Spinal cord (tissue), 10 donors: ENCODE measurements at places on chromosomes 7 and 10. TPM values are rescaled to one million over a fixed set of nuclear protein-coding genes. Genes with fewer than 3 reads are reported as not detected.
A peak's percentile ranks its signal among the peaks of the same experiment; 100 is the strongest.

DNA sequence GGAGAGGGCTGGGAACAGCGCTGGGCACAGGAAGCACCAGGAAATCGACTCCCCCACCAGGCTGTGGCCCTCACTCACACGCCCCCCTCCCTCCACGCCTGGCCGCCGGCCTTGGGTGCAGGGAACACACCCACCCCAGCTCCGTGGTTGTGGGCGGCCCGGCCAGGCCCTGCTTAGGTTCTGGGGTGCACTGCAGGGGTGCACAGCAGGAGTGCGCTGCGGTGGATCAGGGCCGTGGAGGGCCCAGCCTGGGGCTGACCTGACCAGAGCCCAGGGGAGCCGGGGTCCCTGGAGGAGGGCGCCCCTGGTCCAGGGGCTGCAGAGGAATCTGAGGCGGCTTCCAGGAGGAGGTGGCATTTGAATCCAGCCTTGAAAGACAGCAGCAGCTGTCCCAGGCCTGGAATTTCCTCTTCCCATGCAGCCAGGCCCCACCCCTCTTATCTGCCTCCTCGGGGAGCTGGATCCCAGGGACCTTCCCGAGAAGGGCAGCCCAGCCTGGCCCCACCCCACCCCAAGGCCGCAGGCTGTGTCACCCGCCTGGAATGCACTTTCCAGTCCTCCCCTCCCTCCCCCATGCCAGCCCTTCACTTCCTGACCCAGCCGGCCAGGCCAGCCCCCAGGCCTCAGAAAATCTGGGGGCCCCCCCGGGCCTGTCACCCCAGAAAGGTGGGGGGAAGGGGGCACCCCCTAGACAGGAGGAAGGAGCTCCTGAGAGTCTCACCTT lies 18.4 kb upstream of the PDGFA start:
- peaks cover 17% of the 10 kb centered on the region for H3K36me3 ChIP-seq
- no peak for DNase-seq
- H3K27me3 ChIP-seq, result no peaks in the 10 kb centered on the region

- H3K27ac ChIP-seq, result no peak overlapping the region
- DNase-seq, result no peak
- H3K27me3 ChIP-seq, result no peaks in the 10 kb centered on the region
- no peaks in the 10 kb centered on the region for H3K4me1 ChIP-seq
- H3K4me3 ChIP-seq, result no peak overlapping the region
These were observed 26.0 kb downstream of the BNIP3 start for GRCh38 chr10:131955591-131956340.

DNA sequence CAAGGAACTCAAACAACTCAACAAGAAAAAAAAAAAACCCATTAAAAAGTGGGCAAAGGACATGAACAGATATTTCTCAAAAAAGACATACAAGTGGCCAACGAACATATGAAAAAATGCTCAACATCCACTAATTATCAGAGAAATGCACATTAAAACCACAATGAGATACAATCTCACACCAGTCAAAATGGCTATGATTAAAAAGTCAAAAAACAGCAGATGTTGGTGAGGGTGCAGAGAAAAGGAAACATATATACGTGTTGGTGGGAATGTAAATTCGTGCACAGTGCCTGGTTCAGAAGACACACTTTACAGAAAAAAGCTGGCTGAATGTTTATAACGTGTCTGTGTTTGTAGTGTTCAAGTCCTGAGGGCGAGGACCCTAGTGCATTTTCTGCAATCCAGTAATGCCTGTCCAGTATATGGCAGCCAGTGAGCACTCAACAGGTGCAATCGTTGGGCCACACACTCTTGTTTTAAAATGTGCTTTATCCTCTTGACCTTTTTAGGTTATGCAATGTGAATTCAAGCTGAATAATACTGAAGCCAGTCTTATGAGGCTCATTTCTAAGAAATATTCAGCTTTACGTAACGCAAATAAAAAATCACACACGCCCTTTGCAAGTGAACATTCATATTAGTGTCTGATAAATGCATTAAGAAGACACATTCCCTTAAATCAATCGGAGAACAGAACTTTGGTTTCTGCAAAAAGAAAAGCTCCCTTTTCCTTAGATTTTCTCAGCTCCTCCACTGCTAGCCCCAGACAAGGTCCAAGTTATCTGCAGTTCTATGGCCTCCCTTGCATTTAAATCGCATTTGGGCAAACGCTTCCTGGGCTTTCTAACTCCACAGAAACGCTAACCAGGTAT lies 813 bp upstream of the MTURN start:
- peaks cover 12% of the 10 kb centered on the region for H3K4me1 ChIP-seq
- H3K27me3 ChIP-seq, result no peaks in the 10 kb centered on the region
- peak overlapping the region; percentile 64 for H3K27ac ChIP-seq
- H3K4me3 ChIP-seq, result peak overlapping the region; percentile 52

GRCh38 chr7:101162551-101163278 lies 2.7 kb downstream of the VGF start:
- no peak overlapping the region for H3K27ac ChIP-seq
- H3K4me3 ChIP-seq, result no peak overlapping the region
- H3K36me3 ChIP-seq, result peaks cover 32% of the 10 kb centered on the region
- H3K4me1 ChIP-seq, result peaks cover 48% of the 10 kb centered on the region
- DNase-seq, result peak; percentile 89

DNA sequence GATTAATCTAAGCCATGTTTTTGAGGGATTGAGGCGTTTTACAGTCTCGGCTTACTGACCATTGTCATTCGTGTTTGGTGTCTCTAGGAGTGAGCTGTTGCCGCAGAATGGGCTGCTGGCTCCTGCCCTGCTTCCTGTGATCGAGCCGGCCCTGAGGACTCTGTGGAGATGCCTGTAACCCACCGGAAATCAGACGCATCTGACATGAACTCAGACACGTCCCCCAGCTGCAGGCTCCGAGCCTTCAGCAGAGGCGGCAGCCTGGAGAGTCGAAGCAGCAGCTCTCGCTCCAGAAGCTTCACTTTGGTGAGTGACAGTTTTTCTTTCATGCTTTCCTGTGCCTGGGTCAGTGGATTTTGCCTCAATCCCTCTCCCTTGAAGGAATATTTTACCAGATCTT lies 28.8 kb downstream of the PROSER2 start:
- no peak overlapping the region for H3K4me3 ChIP-seq
- H3K27me3 ChIP-seq, result no peaks in the 10 kb centered on the region
- DNase-seq, result no peak
- no peaks in the 10 kb centered on the region for H3K4me1 ChIP-seq
- H3K36me3 ChIP-seq, result no peaks in the 10 kb centered on the region

DNA sequence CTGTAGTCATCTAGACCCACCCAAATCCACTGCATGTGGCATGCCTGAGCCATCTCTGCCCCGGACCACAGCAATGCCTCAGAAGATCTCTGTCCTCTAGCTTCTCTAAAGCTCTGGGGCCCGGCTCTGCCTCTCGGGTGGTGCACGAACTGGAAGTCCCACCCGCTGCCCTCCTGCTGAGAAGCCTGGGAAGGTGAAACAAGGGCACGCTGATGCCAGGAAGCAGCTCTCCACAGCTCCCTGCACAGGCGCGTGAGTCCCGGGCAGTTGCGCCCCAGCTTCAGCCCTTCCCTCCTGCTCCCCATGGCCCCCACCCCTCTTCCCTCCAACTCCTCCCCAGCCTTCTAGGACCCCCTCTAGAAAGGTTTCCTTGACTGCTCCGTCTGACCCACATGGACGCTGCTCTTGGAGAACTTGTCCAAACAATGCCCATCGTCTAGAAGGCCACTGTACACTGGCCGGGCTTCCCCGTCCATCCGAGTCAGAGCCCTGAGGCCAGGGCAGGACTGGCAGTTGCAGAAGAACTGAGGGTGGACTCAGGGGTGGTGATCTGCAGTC lies 12.8 kb downstream of the KCNH2 start:
- no peaks in the 10 kb centered on the region for H3K27me3 ChIP-seq
- no peak for DNase-seq
- H3K4me3 ChIP-seq, result no peak overlapping the region
- H3K27ac ChIP-seq, result no peak overlapping the region

GRCh38 chr10:132482090-132482800 lies 55.3 kb upstream of the INPP5A start:
- no peak for DNase-seq
- H3K4me3 ChIP-seq, result no peak overlapping the region
- peaks cover 20% of the 10 kb centered on the region for H3K4me1 ChIP-seq
- peak overlapping the region; percentile 96 for H3K27ac ChIP-seq

DNA sequence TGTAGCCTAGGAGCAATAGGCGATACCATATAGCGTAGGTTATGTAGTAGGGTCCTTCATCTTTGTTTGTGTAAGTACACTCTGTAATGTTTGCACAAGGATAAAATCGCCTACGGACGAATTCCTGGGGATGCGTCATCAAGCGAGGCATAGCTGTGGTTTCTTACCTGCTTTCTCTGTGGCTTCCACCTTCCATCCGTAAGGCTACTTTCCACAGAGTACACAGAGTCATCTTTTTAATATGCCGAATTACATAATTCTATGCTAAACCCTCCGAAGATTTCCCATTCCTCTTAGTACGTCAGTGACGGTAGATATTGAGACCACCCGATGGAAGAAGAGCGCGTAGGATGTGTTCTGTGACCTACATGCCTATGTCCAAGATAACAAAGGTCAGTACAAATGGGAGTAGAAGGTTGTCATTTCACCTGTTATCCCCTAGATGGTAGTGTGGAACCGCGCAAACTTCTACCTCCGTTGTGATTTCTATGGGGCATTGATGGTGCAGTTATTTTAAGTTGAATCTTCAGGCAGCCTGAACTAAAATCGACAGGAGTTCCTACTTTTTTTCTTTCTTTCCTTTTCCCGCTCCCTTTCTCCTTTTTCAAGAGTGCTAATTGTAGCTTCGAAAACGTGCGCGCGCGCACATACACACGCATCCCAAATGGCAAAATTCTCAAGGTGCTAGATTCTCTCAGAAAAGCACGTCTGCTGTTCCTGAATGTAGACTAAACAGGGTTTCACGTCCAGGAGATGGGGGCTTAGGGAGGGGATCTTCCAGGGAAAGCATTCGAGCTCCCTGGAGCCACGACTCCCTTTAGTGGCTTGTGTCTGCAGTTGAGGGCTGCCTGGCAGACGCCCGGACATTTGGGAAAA lies 111.7 kb upstream of the MBL2 start:
- peaks cover 7% of the 10 kb centered on the region for H3K4me1 ChIP-seq
- no peak overlapping the region for H3K27ac ChIP-seq
- no peaks in the 10 kb centered on the region for H3K27me3 ChIP-seq
- DNase-seq, result peak; percentile 68
- H3K4me3 ChIP-seq, result peak overlapping the region; percentile 19
- H3K36me3 ChIP-seq, result no peaks in the 10 kb centered on the region

- no peak overlapping the region for H3K27ac ChIP-seq
- peaks cover 3% of the 10 kb centered on the region for H3K36me3 ChIP-seq
- H3K4me3 ChIP-seq, result no peak overlapping the region
These were observed 119.2 kb downstream of the ANK3 start for GRCh38 chr10:60270426-60270825.

- no peak overlapping the region for H3K4me3 ChIP-seq
- H3K36me3 ChIP-seq, result peaks cover 9% of the 10 kb centered on the region
These were observed 46.0 kb downstream of the LCOR start for GRCh38 chr10:96878057-96878456.

GRCh38 chr10:91006752-91007346 lies 86.0 kb upstream of the ANKRD1 start:
- DNase-seq, result no peak
- peak overlapping the region; percentile 25 for H3K27ac ChIP-seq
- no peak overlapping the region for H3K4me3 ChIP-seq

- no peaks in the 10 kb centered on the region for H3K36me3 ChIP-seq
- DNase-seq, result no peak
- H3K4me3 ChIP-seq, result no peak overlapping the region
- H3K27ac ChIP-seq, result no peak overlapping the region
- H3K4me1 ChIP-seq, result peaks cover 7% of the 10 kb centered on the region
These were observed 2.2 kb upstream of the TMEM196 start for GRCh38 chr7:19775578-19775977.

- no peaks in the 10 kb centered on the region for H3K27me3 ChIP-seq
- no peak overlapping the region for H3K4me3 ChIP-seq
- H3K4me1 ChIP-seq, result peaks cover 23% of the 10 kb centered on the region
- DNase-seq, result no peak
These were observed 50.4 kb downstream of the NEURL1 start for GRCh38 chr10:103543617-103544525.

GRCh38 chr10:65943451-65943850 lies 982.4 kb upstream of the LRRTM3 start:
- no peak for DNase-seq
- H3K27me3 ChIP-seq, result no peaks in the 10 kb centered on the region
- H3K36me3 ChIP-seq, result no peaks in the 10 kb centered on the region
- H3K4me3 ChIP-seq, result no peak overlapping the region

NKX1-2 gene
- total RNA-seq, result 0.79 TPM

MGAM2 gene
- total RNA-seq, result 0.10 TPM

NPTX2 gene
- total RNA-seq, result 26.3 TPM

C10orf105 gene
- 0.99 TPM for total RNA-seq

FOXI2 gene
- 0.17 TPM for total RNA-seq

LIPN gene
- total RNA-seq, result not detected

PALD1 gene
- total RNA-seq, result 26.3 TPM
